ENCODE measurements at places on chromosomes 2 and 18. TPM values are rescaled to one million over a fixed set of nuclear protein-coding genes. Genes with fewer than 3 reads are reported as not detected.
A peak's percentile ranks its signal among the peaks of the same experiment; 100 is the strongest.

DNA sequence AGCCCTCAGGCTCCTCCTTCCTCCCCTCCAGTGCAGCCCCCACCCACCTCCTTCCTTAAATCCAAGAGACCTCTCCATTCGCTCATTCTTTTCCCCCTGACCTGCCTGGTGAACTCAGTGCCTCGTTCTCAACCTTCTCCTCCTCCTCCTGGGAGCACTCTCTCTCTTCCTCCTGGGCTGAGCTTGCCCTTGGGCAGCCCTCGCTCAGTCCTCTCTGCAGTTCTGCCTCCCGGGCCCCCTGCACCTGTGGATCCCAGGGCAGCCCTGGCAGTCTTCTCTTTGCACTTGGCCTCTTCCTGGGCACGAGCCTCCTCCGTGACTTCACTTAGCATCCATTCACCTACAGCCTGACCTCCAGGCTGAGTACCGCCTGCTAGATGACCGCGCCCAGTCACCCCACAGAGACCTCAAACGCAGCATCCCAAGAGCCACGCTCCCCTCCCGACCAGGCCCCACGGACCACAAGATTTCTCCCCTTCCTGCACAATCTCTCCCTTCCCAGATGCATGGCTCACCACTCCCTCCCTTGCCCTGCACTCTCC, 58.9 kb upstream of the ID2 start:
- DNase-seq = no peak

DNA sequence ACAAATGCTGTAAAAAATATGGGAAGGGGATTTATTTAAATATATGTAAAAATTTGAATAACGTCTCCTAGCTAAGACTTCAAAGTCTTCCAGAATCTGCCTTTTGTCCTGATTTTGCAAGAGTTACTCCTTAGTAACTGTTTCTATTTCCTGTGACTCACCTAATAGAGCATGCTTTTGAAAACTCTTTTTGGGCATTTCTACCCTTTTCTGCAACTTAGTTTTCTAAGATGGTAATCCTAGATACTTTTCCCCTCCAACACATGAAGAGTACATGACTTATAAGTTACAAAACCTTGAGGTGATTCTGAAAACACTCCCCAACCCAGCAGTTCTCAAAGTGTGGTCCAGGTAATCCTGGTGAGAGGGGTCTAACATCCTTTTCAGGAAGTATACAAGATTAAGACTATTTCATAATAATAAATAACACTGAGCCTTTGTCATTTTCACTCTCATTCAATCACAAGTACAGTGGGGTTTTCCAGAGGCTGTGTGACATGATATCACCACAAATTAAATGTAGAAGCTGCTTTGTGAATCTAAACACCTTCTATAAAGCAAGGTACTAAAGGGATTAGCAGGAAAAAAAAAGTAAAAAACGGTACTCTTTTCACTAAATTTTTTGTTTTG, 31.9 kb downstream of the PPP4R3B start:
- peak; percentile 74 for DNase-seq

- no peak for DNase-seq
Observed at GRCh38 chr2:96539215-96539920, 2.8 kb downstream of the ARID5A start.

- DNase-seq = no peak
Observed at GRCh38 chr2:126635736-126636135, 20.2 kb upstream of the GYPC start.

DNA sequence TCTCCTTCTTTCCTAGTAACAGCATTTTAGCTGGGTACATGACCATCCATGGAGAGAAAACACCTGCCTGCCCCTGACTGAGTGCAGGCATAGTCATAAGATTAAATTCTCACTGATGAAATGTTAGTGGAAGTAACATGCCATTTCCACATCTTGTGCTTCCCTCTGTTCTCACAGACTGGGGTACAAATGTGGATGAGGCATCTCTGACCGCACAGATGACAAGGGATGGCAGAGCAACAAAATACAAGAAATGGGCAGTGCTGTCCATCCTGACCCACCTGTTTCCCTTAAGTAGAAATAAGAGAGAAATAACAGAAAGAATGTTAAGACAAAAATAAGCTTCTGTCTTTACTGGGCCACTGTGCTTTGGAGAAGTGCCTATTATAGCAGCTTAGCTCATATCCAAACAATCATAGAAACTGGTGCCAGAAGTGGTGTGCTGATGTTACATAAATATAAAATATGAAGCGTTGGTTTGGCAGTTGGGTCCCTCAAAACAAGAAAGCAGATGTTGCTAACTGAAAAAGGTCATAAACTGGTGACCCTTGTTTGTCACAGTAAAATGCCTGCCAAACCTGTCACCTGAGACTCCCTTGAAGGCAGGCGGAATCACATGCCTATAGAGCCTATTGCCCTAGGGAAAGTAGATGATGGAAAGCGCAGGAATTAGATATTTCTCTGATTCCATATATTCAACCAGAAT, 72.4 kb upstream of the CCDC150 start:
- DNase-seq = no peak

DNA sequence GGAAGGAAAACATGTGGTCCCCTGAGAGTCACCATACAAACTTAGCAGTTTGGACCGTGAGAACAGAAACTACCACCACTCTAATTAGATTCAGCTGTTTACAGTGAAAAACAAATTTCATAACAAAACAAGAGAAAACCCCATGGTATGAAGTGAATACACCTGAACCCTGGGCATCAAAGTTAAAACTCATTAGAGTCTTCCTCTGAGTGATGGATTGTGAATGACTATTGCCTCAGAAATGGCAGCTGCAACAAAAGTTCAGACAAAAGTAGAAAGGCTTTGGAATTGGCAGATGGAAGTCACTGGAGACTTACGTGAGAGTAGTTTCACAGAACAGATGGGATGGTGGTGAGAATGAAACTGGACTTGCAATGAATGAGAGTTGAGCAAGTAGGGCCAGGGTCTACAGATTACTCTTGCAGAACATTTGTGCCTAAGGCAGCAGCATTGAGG, 98.0 kb downstream of the AAK1 start:
- DNase-seq = no peak

The ACVR1C gene
- total RNA-seq = 0.12 TPM
